ENCODE measurements at places on chromosomes 1 and 21.

DNA sequence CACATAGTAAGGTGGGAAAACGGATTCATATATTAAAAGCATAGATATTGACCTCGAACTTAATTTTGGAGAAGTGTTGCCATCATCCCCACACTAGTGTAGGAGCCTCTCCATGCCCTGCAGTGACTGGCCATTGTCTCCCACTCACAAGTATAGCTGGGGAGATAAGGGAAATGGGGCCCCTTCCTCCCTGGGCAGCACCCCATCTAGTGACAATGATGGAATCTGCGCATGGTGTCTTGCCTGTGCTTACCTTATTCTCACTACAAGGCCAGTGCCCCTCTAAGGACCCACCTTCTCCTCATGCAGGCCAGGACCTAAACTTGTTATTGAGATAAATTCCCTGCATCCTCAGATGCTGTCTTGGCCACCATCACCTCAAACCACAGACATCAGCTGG, 374.9 kb downstream of the NTNG1 start:
- no peak for DNase-seq

GRCh38 chr1:20380616-20381035, 90.0 kb downstream of the VWA5B1 start:
- DNase-seq = no peak

DNA sequence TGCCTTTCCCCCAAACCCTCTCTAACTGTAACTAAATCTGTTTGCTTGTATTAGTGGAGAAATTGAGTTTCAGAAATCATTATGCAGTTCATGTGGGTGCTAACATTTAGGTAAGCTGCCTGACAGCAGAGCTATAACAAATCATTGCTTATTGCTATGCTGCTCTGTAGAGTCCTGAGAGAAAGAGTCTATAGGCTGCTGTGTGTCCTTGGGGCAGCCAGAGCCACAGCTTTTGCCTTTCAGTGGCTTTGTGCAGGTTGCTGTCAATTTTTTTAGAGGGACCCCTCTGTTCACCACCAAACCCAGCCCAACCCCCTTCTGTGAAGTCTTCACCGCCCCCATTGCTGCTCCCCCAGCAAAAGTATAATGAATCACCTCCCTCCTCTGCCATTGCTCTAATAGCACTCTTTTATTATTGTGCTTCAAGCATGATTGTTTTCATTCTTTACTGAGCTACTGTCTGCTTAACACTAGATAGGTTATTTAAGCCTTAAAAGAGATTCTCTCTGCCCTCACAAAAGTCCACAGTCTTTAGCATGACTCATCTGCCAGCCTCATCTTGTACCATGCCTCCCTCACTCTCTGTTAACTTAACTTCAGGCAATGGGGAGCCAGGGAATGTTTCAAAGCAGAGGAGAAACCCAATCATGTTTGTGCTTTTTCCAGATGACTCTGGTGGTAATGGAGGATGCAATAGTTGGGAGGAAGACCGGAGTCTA, 38.6 kb downstream of the DIRAS3 start:
- DNase-seq = no peak

GRCh38 chr1:227940791-227941241, 6.9 kb downstream of the WNT9A start:
- DNase-seq = no peak

GRCh38 chr1:245946905-245947304, 560.2 kb downstream of the SMYD3 start:
- DNase-seq = no peak

DNA sequence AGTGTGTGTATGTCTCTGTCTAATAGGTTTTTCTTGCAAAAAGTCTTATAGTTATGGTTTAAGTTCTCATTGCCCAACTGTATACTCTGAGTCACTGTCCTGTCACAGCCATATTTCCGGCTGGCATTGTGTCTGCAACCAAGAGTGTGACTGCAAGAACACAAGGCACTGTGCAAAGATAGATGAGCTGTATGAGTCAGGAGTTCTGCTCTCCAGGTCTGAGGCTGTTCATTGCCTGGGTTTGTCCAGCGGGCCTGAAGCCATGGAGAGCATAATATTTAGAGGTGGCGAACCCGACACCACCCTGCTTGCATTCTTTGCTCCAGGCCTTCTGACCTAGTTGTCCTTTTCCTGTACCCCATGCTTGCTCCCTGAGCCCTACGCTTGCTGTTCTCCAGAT, 50.9 kb upstream of the CNIH3 start:
- no peak for DNase-seq

DNA sequence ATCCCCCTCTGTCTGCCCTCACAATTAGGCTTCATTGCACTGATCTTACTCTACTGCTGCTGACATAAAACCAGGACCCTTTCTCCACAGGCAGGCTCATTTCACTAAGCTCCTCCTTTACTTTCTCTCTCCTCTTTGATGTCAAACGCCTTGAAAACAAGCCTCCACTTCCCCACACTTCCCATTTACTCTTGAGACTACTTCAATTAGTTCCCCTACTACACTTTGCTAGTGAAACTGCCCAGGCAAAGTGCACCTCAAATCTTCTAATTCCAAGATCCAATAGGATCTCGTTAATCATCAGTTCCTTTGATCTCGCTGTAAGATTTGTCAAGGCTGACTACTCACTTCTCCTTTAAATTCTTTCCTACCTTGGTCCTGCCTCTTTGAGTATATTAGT, 5.9 kb upstream of the CDC20 start:
- DNase-seq = no peak

DNA sequence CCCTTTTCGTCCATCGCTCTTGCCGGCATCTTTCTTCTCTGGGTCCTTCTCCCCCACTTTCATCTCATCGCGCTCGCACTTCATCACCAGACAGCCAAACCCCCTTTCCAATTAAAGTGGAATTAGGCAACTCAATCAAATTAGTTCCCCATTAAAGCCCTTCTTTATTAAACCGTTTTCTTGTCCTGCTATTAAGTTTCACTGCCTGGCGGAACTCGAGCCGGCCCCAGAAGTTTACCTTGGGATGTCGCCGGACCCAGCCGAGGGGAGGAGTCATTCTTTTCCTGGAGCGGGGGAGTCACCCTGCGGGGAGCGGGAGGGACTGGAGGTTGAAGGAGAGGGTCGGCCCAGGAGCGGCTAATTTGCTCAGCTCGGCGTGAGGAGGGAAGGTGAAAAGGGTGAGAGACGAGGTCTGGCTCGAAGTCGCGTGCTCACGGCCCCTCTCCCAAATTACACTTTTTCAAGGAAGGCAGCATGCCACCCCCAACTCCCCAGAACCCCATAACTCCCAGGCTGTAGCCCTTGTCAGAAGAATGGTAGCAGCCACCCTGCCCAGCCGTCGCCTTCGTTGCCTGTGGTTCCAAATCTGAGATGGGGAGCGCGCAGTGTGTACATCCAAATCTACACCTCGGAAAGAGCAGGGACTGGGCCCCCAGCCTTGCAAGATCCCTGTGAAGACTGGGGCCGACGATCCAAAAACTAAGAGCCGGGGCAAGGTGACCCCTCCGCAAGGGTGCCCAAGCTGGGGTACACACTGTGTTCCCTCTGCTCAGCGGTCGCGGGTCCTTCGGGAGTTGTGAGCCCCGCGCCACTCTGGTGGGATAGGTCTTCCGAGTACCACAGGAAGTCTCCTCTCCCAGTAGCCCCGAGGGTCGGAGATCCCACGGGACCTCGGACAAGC, 6.4 kb downstream of the DMRTA2 start:
- no peak for DNase-seq

- DNase-seq = no peak
These were observed 64.1 kb downstream of the RPAP2 start for GRCh38 chr1:92362970-92363369.

DNA sequence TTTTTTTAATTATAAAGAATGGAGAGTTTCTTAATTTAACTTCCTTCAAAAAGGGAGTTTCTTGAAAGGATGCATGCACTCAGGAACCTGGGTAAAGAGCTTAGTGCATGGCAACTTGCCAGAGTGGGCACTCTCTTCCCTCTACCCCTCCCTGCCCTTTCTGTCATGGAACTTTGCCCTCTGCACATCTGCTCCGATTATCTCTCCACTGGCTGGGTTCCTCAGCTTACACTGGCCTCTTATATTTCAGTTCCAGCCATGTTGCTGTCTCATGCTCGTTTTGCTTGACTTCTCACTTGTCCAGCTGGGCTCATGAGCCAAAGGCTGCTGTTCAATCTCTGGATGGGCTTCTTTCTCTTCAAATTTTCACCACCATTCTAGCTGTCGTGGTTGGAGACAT, 87.0 kb downstream of the NCAM2 start:
- no peak for DNase-seq

- no peak for DNase-seq
These were observed 150.5 kb downstream of the LYPLAL1 start for GRCh38 chr1:219324171-219324570.

- no peak for DNase-seq
These were observed 2.6 kb upstream of the TMEM240 start for GRCh38 chr1:1542766-1543705.
